ENCODE measurements at places on chromosomes 4 and X.

DNA sequence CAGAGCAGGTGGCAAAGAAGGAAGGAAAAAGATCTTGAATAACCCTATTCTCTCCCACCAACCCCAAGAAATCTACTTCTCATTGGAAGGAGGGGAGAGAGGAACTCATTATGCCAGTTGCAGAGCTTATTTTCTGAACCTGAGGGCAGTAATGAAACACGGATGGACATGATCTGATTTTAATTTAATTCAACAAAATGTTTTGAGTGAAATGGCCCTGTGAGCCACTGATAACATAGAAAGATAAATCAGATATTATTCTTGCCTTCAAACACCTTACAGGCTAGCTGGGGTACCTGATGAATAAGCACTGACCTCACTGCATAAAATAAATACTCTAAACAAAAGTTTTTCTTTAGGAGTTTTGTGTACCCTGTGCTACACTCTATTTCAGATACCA is 30.3 kb downstream of the DAPP1 start:
- no peak for DNase-seq

DNA sequence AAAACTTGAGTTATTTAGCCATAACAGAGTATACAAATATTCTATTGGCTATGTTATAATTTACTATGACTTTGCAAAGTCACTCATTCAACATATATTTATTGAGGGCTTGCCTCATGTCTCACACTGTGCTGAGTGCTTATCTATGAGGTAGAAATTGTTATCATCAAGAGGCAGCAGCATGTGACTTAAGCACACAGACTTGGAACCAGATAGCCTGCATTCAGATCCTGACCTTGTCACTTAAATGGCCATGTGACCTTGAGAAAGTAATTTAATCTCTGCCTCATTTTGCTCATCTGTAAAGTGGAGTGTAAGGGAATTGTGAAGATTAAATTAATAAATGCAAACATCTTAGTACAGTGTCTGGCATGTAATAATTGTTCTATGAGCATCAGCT is 10.1 kb upstream of the EXOSC9 start:
- peak; percentile 4 for DNase-seq

DNA sequence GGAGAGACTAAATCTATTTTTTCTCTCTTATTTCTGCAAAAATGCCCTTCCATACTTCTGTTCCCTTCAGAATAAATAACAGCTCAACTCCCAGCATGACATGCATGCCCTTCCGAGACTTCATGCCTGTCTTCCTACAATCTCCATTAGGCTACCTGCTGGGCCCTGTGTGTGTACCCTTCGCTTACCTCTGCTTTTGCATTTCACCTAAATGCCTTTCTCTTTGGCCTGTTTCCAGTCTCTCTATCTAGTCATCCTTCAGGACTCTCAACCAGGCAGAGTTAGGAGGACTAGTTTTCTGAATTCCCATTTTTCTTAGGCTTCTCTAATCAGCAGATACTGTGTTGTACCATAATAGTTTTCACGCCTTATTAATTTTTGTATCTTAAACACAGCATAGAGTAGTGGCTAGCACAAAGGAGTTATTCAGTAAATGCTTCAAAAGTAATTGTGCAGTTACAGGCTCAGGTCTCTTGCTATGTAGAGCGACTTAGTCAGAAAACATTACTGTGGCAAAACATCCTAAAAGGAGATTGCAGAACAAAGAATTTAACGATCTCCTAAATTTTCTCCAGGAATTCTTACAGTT is 20.5 kb downstream of the SEPTIN11 start:
- no peak for DNase-seq

GRCh38 chr4:55050418-55050950 is 74.9 kb downstream of the KDR start:
- no peak for DNase-seq

DNA sequence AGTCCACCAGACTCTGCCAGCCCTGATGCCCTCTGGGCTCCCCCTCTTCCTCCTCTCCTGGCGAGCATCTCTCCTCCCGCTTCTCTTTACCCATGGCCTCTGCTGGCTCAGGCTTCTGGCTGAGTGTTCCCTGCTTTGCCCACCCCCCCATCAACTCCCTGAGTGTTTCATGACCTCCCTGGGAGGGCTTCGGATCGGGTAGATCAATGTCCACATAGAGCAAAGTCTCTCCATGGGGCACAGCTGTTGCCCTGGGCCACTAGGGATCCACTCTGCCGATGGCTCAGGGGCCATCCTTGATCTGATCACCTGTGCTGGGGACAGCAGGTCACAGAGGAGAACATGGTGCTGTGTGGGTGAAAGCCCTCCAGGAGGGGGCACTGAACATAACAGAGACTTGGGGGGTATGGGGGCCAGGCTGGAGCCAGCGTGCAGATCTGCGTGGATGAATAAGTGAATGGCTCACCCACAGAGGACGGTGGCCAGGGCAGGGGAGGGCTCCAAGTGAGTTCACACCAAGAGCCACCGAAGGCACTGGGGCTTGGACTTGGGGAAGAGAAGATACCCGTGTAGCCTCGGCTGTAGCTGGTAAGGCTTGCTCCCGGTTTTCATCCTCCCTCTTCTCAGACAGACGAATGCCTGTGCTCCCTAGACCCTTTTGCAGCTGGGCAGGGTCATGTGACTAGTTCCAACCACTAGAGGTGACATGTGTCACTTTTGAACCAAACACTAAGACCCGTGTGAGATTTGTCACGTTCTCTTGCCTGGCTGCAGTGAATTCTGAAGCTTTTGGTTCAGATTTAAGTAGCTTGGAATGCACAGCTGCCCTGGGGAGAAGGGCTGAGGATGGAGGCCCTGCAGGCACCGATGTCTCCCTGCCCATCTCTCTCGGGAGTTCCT is 23.2 kb upstream of the AFAP1 start:
- no peak for DNase-seq
